Epithelial cell of prostate (primary cell): ENCODE measurements at places on chromosomes 13 and 19.

- no peak for DNase-seq
These were observed 2.1 kb upstream of the ADGRE3 start for GRCh38 chr19:14676762-14677161.

DNA sequence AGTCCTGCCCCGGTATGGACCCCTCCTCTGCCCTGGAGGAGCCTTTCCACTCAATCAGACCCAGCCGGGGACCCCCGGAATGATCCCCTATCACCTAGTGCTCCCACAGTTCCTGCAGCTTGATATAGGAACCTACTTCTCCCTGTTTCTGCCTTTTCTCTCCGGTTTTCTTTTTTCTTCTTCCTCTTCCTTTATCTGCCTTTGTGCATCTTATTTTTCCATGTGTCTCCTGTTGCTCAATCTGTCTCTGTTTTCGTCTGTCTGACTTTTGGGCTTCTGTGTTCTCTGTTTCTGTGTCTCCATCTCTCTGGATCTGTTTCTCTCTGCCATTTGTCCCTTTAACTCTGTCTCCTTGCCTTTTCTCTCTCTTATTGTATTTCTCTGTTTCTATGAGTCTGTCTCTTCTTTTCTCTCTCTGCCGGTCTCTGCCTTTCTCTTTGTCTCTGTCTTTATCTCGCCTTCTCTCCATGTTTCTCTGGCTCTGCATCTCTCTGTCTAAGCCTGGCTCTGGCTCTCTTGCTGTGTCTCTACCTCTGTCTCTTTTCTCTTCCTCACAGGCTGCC lies 10.0 kb downstream of the MEGF8 start:
- DNase-seq: no peak

- no peak for DNase-seq
These were observed 123.3 kb downstream of the AKAP11 start for GRCh38 chr13:42395086-42395821.

DNA sequence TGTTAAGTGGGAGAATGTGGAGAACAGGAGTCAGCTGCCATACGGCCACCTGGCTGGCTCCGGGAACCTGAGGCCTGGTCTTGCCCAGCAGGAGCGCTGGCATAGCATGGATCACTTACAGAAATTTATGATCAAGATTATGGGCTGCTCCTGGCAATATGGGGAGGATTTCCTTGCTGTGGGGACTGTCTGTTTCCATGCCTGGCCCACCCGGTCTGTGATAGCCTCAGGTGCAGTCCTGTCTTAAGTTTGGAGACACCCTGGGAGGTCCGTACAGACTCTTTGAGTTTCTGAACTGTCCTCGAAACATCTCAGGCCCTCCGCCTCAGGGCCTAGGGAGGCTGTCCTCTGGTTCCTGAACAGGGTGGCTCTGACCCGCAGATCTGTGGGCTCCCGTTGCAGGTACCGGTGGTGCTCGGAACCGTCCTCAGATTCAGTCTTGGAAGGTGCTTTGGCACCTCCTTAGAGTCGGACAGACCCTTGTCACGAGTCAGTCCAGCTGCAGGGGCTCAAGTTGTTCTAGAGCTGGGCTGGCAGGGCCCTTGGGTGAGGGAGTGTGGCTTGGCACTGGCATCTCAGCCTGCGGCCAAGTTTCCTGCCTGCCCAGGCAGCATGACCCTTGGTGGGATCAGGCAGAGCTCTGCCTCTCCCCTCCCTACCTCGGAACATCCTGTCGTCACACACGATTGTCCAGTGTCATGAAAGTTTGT lies 4.9 kb downstream of the TFDP1 start:
- DNase-seq: no peak

DNA sequence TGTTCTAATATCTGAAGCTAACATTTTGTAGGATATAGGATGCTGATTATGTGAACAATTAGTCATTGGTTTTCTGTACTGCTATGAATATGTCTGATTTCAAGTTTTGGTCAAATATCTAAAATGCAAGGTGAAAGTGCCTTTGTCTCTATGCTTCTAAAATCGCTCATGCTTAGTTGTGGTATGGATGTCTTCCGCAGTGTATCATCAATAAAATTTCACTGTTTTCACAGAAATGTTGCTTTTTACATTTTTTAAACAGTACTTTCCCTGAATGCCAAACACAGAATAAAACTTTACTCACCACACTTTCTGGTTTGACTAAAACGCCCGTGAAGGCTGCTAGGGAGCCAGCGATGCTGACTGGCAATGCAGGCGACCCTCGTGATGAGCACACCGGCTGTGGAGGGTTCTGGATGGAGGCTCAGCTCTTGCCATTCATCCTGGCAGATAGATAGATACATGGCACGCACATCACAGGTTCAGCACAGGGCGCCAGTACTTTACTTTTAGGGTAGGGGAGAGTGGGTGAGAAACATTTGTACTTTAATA lies 40.1 kb downstream of the SLC7A9 start:
- no peak for DNase-seq

- DNase-seq: no peak
These were observed 8.9 kb downstream of the TNFSF13B start for GRCh38 chr13:108278466-108278865.

DNA sequence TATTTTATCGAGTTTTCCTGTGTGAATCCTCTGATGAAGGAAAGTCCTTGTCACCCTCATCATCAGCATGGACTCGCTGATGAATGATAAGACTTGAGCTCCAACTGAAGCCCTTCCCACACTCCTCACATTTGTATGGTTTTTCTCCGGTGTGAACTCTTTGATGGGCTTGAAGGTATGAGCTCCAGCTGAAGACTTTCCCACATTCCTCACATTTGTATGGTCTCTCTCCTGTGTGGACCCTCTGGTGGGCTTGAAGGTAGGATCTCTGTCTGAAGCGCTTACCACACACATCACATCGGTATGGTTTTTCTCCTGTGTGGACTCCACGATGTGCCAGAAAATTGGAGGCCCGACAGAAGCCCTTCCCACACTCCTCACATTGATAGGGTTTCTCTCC lies 21.7 kb downstream of the ZNF45 start:
- no peak for DNase-seq

- DNase-seq: no peak
These were observed 440.9 kb downstream of the RFC3 start for GRCh38 chr13:34258646-34259386.

DNA sequence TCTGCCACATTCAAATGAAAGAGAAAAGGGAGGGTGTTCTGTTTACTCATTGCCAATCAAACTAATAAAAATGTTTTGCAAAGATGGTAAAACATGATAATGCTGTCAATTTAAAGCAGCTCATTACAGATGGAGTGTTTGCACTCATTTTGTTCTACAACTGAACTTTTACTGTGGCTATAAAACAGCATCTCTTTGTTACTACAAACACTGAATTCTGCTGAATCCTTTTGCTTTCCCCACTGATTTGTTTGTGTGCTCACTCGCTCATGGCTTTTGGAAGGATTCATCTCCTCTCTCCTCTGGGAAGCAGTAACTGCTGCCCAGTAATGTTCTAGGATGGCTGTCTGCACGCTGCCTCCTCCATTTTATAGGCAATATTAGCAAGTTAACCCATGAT lies 434.5 kb downstream of the PCDH9 start:
- DNase-seq: no peak

GRCh38 chr19:45901912-45902650 lies at the start of gene MYPOP:
Gene MYPOP (minus strand): TSS chr19:45902613. CDS start chr19:45901773, 840 bp downstream.
- DNase-seq: no peak

GRCh38 chr19:10719466-10719961 lies 1.6 kb downstream of the DNM2 start:
- no peak for DNase-seq

DNA sequence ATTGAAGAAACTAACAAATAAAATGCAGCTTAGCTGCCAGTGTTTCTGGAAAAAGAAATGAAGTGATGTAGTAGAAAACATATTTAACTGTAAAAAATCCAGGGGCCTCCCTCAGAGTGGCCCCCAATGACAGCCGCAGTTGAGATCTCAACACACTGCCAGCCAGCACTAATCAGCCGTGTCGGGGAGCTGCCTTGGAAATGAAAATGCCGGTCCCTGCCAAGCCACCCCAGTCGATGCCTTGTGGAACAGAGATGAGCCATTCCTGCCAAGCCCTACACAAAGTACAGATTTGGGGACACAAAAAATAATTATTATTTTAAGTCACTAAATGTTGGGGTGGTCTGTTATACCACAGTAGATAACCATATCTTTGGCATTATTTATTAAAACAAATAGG lies 1342.4 kb downstream of the EFNB2 start:
- no peak for DNase-seq

GRCh38 chr13:49298903-49299605 lies 51.3 kb downstream of the CDADC1 start:
- DNase-seq: no peak

GRCh38 chr13:104086210-104086609 lies 1020.0 kb upstream of the SLC10A2 start:
- no peak for DNase-seq

- peak; percentile 68 for DNase-seq
These were observed 152.2 kb upstream of the UBL3 start for GRCh38 chr13:30002577-30002976.

GRCh38 chr19:36409841-36410240 lies 8.6 kb downstream of the ZFP82 start:
- DNase-seq: no peak

DNA sequence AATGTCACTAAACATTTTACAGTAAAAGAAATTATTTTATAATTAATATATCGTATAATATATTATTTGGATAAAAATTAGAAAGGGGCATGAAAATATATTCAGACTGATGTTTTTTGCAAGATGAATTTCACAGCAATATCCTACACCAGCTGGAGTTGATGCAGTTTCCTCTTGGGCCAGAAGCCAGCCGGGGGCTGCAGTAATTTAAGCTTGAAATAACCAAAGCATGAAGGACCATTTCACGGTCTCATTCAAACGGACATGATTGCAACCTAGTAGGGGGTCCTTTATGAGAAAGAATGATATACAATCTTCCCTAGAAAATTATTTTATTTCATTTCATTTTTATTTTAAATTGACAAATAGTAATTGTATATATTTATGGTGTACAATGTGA lies 797.2 kb upstream of the PCDH9 start:
- no peak for DNase-seq

DNA sequence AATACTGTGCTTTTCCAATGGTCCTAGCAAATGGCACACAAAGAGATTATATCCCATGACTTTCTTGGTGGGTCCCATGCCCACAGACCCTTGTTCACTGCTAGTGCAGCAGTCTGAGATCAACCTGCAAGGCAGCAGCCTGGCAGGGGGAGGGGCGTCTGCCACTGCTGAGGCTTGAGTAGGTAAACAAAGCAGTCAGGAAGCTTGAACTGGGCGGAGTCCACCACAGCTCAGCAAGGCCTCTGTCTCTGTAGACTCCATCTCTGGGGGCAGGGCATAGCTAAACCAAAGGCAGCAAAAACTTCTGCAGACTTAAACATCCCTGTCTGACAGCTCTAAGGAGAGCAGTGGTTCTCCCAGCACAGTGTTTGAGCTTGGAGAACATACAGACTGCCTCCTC lies 82.9 kb downstream of the ZNF737 start:
- DNase-seq: no peak

DNA sequence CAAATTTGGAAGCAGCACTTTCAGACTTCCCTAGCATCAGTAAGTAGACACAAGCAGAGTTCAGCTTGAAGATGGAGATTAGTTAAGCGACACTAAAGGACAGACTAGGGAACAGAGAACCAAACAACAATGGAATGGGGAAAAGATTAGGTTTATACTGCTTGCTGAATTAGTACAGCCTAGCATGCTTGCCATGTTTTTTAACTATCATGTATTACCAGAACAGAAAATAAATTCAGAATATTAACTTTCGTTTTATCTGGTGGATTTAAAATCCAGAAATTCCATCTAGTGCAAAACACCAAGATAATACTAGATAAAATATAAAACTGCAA lies 451.5 kb upstream of the SLC10A2 start:
- no peak for DNase-seq

DNA sequence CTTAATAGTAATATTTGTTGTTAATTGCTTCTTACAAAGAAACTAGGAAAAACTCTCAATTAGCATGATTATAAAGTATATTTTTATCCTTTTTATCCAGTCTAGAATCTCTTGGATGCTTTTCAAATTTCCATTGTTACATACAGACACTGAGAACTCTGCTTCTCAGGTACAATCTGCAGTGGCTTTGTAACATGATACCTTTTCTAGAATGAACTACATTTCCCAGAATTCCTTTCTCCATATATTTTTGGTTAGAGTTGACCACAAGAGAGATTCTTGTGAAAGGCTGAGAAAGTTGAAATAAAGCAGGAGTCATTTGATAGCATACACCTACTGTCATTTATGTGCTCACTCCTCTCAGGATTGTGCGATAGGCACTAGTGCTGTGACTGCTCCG lies 148.6 kb downstream of the SLITRK6 start:
- DNase-seq: no peak
